ENCODE measurements at places on chromosomes 1 and 21. TPM values are rescaled to one million over a fixed set of nuclear protein-coding genes. Genes with fewer than 3 reads are reported as not detected.

The PALMD gene
- 7.3 TPM for total RNA-seq

The UHMK1 gene
- total RNA-seq = 22.9 TPM

The S100A10 gene
- 432 TPM for total RNA-seq

The SYT14 gene
- total RNA-seq = 3.7 TPM

The NME7 gene
- 39.4 TPM for total RNA-seq

The FLVCR1 gene
- 31.4 TPM for total RNA-seq

The CFHR3 gene
- total RNA-seq = 0.31 TPM

DNA sequence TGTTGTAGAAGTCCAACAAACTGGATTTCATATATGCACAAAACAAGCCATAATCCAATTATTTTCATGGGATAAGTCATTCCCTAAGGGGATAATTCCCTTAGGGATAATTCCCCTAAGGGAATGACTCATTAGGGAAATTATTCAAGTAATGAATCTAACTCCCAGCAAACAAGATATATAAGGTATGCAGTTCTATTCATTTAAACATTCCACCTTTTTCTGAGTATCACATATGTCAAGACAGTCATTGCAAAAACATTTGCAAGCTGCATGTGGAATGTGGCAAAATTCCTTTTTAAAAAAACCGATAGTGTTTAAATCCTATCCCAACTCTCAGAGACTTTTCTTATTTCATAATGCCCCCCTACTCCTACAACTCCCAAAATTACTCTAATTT lies 131.2 kb downstream of the AKT3 start:
- H3K27me3 ChIP-seq = no peaks in the 10 kb centered on the region
- H3K27ac ChIP-seq = no peak overlapping the region
- H3K36me3 ChIP-seq = no peaks in the 10 kb centered on the region
- peaks cover 6% of the 10 kb centered on the region for H3K4me1 ChIP-seq
- DNase-seq = no peak

DNA sequence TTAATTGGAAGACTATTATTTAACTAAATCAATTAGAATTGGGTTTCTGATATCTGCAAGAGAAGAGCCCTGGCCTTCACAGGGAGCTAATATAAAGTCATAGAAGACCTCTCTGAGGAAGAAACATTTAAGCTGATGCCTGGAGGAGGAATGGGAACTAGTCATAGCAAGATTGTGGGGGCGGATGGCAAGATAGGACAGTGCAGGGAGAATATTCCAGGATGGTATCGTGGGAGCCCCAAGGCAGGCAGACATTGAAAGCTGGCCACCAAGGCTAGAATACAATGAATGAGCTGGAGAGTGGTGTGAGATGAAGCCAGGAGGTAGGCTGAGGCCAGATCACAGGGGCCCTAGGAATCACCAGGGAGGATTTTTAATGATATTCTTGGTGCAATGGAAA lies 20.8 kb upstream of the MYSM1 start:
- H3K4me3 ChIP-seq = no peak overlapping the region
- H3K27ac ChIP-seq = no peak overlapping the region
- no peaks in the 10 kb centered on the region for H3K27me3 ChIP-seq
- no peaks in the 10 kb centered on the region for H3K36me3 ChIP-seq
- H3K4me1 ChIP-seq = no peaks in the 10 kb centered on the region
- DNase-seq = no peak

GRCh38 chr1:70714149-70714548 lies 303.1 kb downstream of the CTH start:
- H3K4me1 ChIP-seq = peaks cover 6% of the 10 kb centered on the region
- no peak for DNase-seq
- H3K27me3 ChIP-seq = peaks cover 4% of the 10 kb centered on the region
- H3K36me3 ChIP-seq = no peaks in the 10 kb centered on the region

DNA sequence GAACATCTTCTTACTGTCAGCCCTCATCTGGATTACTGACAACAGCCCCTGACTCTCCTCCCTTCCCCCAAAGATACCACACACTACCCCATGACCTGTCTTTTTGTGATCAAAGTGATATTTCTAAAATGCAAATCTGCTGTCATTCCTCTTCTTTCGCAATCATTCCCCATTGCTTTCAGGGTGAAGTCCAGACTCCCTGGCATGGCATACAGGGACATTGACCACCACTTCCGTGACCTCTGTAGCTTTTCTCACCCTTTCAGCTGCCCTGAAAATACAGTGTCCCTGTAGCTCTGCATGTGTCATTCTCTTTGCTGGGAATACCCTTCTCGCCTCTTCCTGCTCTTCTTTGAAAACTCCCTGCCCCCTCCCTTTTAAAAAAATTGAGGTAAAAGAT lies 4.1 kb downstream of the SERINC2 start:
- no peak overlapping the region for H3K4me3 ChIP-seq
- DNase-seq = no peak
- H3K4me1 ChIP-seq = peaks cover 8% of the 10 kb centered on the region
- H3K27ac ChIP-seq = peak overlapping the region; percentile 11

GRCh38 chr1:160542303-160542945 lies 19.4 kb upstream of the SLAMF6 start:
- DNase-seq = no peak
- peaks cover 38% of the 10 kb centered on the region for H3K4me1 ChIP-seq
- no peak overlapping the region for H3K4me3 ChIP-seq

- H3K27me3 ChIP-seq = peaks cover 57% of the 10 kb centered on the region
- DNase-seq = no peak
- no peak overlapping the region for H3K4me3 ChIP-seq
- H3K36me3 ChIP-seq = no peaks in the 10 kb centered on the region
- H3K27ac ChIP-seq = no peak overlapping the region
- peaks cover 3% of the 10 kb centered on the region for H3K4me1 ChIP-seq
Measured at GRCh38 chr1:38132681-38133080, 86.1 kb upstream of the POU3F1 start.

- peaks cover 15% of the 10 kb centered on the region for H3K4me1 ChIP-seq
- H3K4me3 ChIP-seq = no peak overlapping the region
- H3K27ac ChIP-seq = no peak overlapping the region
- DNase-seq = no peak
Measured at GRCh38 chr21:35273333-35273732, 224.2 kb upstream of the RUNX1 start.

- DNase-seq = no peak
- no peaks in the 10 kb centered on the region for H3K4me1 ChIP-seq
- no peaks in the 10 kb centered on the region for H3K36me3 ChIP-seq
Measured at GRCh38 chr1:12078575-12078937, 15.5 kb downstream of the TNFRSF8 start.

- peaks cover 8% of the 10 kb centered on the region for H3K4me1 ChIP-seq
- H3K4me3 ChIP-seq = no peak overlapping the region
- no peaks in the 10 kb centered on the region for H3K27me3 ChIP-seq
Measured at GRCh38 chr1:160880216-160880615, 4.8 kb downstream of the ITLN1 start.

- no peak within 1 kb of the TSS for H3K4me3 ChIP-seq
- peaks cover 7% of the 10 kb centered on the region for H3K27me3 ChIP-seq
- peaks cover 7% of the 10 kb centered on the region for H3K4me1 ChIP-seq
- H3K27ac ChIP-seq = peak within 1 kb of the TSS; percentile 33
- H3K36me3 ChIP-seq = no peaks in the 10 kb centered on the region
Measured at GRCh38 chr1:202160377-202160940, at the start of gene PTPN7. PTPN7 (minus strand) TSS chr1:202160602; CDS start chr1:202159402, 1,200 bp downstream.

DNA sequence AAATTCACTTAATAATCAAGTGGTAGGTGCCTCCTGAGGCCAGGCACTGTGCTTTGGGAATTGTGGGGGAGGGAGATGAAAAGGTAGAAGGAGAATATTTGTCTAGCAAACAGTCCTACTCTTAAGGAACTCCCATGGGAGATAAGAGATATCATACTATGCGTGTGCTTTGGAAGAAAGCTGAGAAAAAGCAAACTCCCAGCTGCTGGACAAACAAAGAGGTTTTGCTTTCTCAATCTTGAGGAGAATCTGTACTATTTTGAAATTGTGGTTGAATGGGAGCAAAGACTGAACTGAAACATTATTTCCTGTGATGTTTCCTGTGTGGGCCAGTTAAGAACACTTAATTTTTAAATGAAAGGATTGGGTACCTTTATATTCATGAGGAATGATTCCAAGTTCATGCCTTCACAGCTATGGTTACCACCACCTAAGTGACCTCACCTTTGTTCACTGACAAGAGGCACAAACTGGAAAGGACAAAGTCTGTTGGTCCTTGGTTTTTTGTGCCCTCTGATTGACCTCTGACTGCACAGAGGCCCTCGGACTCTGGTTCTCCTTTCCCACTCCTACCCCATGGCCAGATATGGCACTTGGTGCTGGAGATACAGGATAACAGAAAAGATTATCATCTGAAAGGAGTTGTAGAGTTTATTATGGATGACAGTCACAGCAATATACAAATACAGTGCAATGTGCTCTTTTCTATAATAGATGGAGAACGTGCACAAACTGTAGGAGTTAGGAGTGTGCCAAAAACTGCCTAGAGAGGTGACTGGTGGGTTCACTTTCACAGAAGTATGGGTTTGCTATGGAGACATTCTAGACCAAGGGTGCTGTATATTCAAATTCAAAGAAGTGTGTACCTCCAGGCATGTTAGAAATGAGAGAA lies 1.6 kb downstream of the CD53 start:
- H3K36me3 ChIP-seq = no peaks in the 10 kb centered on the region
- no peaks in the 10 kb centered on the region for H3K27me3 ChIP-seq
- peaks cover 15% of the 10 kb centered on the region for H3K4me1 ChIP-seq
- DNase-seq = no peak

- no peaks in the 10 kb centered on the region for H3K36me3 ChIP-seq
- H3K4me1 ChIP-seq = peaks cover 4% of the 10 kb centered on the region
- H3K4me3 ChIP-seq = no peak overlapping the region
Measured at GRCh38 chr1:12177999-12178441, 11.2 kb downstream of the TNFRSF1B start.

DNA sequence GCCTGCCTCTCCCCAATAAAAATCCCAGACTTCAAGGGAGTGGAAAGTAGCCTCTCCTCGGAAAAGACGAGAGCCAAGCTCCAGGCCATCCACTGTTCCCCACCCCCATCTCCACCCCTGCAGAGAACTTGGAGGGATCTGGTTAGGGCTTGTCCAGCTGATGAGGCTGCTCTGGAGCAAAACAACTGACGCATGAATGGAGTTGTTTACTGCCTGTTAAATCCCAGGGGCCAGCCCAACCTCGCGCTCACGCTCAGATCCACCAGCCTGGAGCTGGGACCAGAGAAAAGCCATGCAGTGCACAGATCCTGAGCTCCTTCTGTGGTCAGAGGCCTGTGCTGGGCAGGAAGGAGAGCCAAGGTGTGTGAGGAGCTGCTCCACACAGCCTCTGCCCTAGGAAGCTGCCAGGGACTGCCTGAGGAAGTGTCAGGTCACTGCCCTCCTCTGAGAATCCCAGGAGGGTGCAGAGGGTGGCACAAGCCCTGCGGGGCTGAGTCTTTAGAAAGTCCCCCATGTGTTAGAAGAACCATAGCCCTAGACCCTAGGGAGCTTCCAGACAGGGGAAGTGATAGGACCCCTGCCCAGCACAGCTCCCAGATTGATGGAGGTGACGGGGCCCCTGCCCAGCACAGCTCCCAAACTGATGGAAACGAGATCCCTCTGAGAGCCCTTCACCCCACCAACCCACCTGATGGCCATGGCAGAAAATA lies 109.0 kb upstream of the IPO9 start:
- H3K36me3 ChIP-seq = no peaks in the 10 kb centered on the region
- DNase-seq = no peak
- peaks cover 20% of the 10 kb centered on the region for H3K4me1 ChIP-seq
- H3K27me3 ChIP-seq = no peaks in the 10 kb centered on the region
- peak overlapping the region; percentile 46 for H3K27ac ChIP-seq
